ENCODE measurements at places on chromosomes 6 and 20. TPM values are rescaled to one million over a fixed set of nuclear protein-coding genes. Genes with fewer than 3 reads are reported as not detected.

DNA sequence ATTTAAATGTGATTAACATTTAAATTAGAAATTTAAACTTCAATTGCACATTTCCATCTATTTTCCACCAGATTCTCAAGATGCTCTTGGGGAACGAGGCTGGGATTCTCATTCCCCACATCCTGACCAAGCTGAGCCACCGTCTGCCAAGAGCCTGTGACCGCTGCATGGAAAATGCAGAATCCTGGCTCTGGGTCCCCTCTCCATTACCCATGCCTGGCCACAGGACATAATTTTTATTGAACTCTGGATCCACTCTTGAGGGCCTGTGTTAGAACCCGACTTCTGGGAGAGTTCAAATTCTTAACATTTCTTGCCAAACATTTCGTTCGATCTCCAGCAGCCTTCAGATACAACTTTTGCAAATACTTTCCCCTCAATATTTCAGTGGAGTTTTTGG, 201.6 kb upstream of the SNX9 start:
- DNase-seq: no peak

DNA sequence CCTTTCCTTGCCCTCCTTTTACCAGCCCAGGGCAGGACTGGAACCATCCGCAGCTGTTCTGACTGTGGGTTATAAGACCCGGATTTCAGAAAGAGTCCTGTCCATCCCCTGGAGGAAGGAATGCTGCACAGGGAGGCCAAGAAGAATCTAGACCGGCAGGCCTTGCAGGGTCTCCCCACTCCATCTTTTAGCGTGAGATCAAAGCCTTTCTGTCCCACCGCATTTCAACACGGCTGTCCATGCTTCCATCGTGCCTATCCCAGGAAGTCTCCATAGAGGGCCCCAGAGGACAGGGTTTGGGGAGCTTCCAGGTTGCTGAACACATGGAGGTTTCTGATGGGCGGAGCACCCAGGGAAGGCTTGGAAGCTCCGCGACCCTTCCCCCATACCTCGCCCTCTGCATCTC, 79.3 kb upstream of the AGPAT4 start:
- no peak for DNase-seq

- no peak for DNase-seq
These were observed 38.3 kb downstream of the MAFB start for GRCh38 chr20:40650707-40651106.

DNA sequence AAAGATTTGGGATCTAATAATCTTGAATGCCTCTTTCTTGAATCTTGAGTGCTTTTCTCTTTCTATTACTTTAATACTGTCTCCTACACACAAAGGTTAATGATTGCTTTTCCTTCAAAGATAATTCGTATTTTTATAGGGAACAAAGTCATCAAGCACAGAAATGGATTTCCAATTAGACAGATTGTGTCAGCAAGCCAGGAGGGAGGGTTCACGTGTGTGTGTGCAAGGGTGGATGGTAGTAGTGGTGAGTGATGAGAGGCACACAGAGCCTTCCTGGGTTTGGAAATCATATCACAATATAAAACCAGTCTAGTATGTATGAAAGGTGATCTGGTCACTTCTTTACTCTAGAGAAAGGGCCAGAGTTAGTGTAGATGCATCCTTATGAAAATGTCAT, 51.2 kb upstream of the NEDD9 start:
- no peak for DNase-seq

Gene CUL9
- 80.8 TPM for total RNA-seq

Gene BPIFB3
- not detected for total RNA-seq

All from activated naive CD8-positive, alpha-beta T cell treated with anti-CD3 and anti-CD28 coated beads, Interleukin-2, amount 10 ng/mL, durations not matched to agents 7 days and 5 days (primary cell).